ENCODE measurements at places on chromosomes 4 and X.

DNA sequence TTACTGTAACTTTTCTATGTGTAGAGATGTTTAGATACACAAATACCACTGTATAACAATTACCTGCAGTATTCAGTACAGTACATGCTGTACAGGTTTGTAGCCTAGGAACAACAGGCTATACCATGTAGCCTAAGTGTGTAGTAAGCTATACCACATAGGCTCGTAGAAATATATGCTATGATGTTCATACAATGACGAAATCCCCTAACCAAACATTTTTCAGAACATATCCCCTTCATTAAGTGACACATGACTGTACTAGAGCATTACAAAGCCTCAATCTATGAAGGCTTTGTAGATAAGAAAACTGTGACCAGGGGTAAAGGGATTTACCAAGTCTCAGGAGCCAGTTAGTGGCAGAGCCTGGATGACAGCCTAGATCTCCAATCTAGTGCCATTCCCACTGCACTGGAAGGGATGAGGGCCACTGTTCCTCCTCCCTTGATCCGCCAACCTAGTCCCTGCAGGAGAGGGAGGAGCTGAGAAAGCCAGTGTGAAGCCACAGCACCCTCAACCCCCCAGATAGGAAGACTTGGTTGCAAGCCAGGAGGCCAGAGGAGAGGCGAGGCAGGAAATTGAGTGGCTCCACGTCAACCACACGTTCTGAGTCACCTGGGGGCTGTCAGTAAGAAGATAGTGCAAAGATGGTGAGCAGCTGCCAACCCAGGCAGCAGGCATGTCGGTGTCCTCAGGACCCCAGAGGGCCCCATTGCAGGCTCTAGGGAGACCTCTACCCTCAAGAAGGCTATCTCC, 227.7 kb downstream of the BCOR start:
- no peak for DNase-seq

DNA sequence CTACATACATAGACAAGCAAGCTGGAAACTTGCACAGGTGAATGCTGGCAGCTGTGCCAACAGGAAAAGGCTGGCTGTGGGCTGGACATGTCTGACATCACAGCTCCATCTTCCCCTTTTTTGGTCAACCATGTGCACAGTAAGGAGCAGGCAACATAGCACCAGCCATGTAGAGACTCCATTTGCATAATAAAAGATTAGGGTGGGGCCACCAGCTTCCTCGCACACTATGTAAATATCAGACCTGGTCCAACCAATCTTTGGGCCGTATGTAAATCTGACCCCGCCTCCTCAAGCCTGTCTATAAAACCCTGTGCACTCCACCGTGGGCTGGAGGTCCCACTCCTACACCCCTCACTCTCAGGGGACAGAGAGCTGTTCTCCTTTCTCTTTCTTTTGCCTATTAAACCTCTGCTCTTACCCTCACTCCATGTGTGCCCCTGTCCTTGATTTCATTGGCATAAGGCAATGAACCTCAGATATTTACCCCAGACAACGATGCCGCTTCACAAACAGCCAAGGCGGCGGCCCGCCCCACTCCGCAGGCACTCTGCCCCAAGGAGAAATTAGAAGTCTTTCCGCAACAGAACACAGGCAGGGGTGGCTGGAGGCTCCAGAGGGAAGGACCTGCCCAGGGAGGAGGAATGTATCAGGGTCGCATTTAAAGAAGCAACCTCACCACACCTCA, 862.2 kb downstream of the TRIML1 start:
- no peak for DNase-seq

DNA sequence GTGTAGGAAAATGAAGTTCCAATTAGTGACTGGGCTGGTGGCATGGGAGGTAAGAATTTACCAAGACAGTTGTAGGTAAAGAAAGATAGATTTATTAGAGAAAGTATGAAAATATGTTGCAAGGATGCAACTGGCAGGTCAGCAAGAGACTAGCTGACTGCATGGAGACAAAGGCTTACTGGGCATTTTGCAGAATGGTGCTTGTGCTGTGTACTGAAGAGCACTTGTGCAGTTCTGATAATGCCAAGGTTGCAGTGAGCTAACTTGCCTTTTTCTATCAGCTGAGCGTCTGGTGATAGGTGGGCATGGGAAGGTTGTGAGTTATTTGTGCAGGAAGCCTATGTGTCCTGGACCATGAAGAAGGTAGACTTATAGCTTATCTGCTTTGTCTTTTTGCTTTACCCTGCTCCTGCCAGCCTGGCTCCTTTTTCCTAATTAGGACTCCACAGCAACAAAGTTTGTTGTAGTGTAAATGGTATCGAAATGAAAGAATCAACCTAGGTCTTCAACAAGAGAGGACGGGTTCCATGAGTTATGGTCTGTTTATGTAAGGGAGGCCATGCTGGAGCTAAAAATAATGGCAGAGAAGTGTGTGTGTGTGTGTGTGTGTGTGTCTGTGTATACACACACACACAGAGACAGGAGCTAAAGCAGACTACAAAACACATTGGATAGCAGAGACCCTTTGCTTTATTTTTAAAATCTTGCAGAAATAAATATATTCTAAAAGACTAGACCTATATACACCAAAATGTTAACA, 15.0 kb downstream of the BST1 start:
- DNase-seq = no peak

- DNase-seq = no peak
Observed at GRCh38 chrX:29913647-29914046, 301.7 kb upstream of the MAGEB2 start.

GRCh38 chr4:105807496-105807895, 87.8 kb upstream of the NPNT start:
- DNase-seq = no peak

DNA sequence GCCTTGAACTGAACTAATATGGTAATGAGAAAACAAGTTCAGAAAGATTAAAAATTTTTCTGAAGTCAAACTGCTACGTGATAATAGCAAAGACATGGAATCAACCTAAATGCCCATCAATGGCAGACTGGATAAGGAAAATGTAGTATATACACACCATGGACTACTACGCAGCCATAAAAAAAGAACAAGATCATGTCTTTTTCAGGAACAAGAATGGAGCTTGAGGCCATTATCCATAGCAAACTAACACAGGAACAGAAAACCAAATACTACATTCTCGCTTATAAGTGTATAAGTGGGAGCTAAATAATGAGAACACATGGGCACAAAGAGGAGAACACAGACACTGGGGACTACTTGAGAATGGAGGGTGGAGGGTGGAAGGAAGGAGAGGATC, 4.3 kb upstream of the RPS3A start:
- no peak for DNase-seq

GRCh38 chrX:1424147-1424851, 28.4 kb downstream of the ASMTL start:
- no peak for DNase-seq

- DNase-seq = no peak
Observed at GRCh38 chr4:43855283-43855682, 593.3 kb downstream of the KCTD8 start.

GRCh38 chrX:128699716-128700285, 647.6 kb upstream of the ACTRT1 start:
- DNase-seq = no peak

DNA sequence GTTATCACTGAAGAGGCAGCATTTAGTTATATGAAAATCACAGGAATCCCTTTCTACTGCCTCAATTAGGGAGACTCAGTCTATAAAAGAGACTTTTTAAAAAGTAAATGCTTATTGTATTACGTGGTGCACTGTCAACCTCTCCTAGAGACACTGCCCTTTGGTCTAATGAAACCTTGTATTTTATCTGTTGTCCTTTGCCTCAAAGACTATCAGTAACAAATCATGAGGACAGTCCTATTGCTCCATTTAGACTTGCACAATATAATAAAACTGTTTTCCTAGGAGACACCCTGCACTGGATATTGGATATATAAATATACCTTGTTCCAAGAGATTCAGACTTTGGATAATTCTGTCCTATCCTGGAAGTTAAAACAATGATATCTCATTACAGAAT, 34.2 kb downstream of the VCX3A start:
- no peak for DNase-seq

- no peak for DNase-seq
Observed at GRCh38 chr4:145042601-145043285, 55.3 kb downstream of the ANAPC10 start.

DNA sequence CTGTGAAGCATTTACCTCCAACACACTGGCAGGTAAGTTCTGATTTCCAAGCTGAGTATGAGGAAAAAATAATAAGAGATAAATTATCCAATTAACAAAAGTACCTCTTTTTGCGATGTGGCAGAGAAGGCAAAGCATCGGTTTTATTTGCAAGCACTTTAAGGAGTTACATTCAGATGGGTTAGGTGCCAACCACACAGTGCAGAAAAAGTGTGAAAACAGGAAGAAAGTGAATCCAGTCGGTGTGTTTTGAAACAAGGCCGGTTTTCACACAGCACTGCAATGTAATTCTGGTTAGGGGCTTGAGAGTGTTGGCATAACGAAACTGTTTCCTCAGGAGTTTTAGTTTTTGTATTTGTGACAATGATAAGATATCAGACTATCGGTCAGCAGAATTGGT, 130.8 kb upstream of the PDLIM3 start:
- DNase-seq = no peak

DNA sequence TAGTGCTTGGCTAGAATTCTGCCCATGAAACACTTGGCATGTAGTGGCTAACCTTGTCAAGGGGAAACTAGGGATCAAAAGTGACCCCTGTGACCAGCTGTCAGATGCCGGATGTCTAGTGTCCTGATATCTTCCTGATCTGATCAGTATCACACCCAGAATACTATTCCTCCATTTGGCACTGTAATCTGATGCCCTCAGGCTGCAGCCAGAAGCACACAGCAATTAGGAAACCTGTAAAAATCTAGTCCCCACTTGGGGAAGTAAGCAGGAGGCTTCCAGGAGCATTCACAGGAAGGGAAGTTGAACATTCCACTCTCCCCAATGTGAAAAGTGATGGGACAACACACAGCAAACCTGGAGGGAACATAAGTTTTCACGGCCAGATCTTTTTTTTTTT, 125.1 kb downstream of the HS6ST2 start:
- DNase-seq = no peak

- no peak for DNase-seq
Observed at GRCh38 chr4:158007566-158007965, 165.3 kb downstream of the GASK1B start.

DNA sequence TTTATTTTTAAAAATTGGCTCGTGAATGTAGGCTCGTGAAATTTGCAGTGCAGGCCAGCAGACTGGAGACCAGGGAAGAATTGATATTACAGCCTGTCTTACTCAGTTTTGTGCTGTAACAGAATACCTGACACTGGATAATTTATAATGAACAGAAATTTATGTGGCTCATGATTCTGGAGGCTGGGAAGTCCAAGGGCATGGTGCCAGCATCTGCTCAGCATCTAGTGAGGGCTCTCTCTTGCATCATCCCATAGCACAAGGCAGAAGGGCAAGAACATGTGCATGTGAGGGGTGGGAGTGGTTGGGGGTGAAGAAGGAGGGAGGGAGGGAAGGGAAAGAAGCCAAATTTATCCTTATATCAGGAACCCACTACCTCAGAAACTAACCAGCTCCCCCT, 13.7 kb upstream of the CLTRN start:
- DNase-seq = no peak

All from hindlimb muscle (tissue), 1 donor.